ENCODE measurements at places on chromosomes 7 and 10. TPM values are rescaled to one million over a fixed set of nuclear protein-coding genes. Genes with fewer than 3 reads are reported as not detected.
A peak's percentile ranks its signal among the peaks of the same experiment; 100 is the strongest.

The HMX3 gene
- not detected for total RNA-seq

The CTAGE4 gene
- 0.55 TPM for total RNA-seq

The ZNF425 gene
- total RNA-seq = 4.9 TPM

The TNS3 gene
- 26.4 TPM for total RNA-seq

The CPA1 gene
- not detected for total RNA-seq

The PARD3 gene
- 51.2 TPM for total RNA-seq

The PDE1C gene
- 1.1 TPM for total RNA-seq

The FGFBP3 gene
- 420 TPM for total RNA-seq

The EBLN1 gene
- total RNA-seq = not detected

- H3K4me3 ChIP-seq = no peak overlapping the region
- peaks cover 5% of the 10 kb centered on the region for H3K4me1 ChIP-seq
- peaks cover 9% of the 10 kb centered on the region for H3K36me3 ChIP-seq
These were observed 263.9 kb upstream of the FZD1 start for GRCh38 chr7:90999989-91000979.

- no peak overlapping the region for H3K4me3 ChIP-seq
- H3K36me3 ChIP-seq = no peaks in the 10 kb centered on the region
- peak; percentile 44 for DNase-seq
- H3K27ac ChIP-seq = no peak overlapping the region
These were observed 734.7 kb downstream of the KCNMA1 start for GRCh38 chr10:76902949-76903348.

GRCh38 chr10:1893941-1894340 is 156.6 kb upstream of the ADARB2 start:
- no peaks in the 10 kb centered on the region for H3K4me1 ChIP-seq
- H3K27ac ChIP-seq = no peak overlapping the region
- H3K27me3 ChIP-seq = no peaks in the 10 kb centered on the region
- no peaks in the 10 kb centered on the region for H3K36me3 ChIP-seq
- no peak for DNase-seq

GRCh38 chr7:20216406-20217036 is 663 bp downstream of the MACC1 start:
- no peaks in the 10 kb centered on the region for H3K27me3 ChIP-seq
- H3K4me1 ChIP-seq = peaks cover 41% of the 10 kb centered on the region
- no peak for DNase-seq

- H3K4me1 ChIP-seq = no peaks in the 10 kb centered on the region
- H3K4me3 ChIP-seq = no peak overlapping the region
- H3K27ac ChIP-seq = no peak overlapping the region
- no peak for DNase-seq
- peaks cover 2% of the 10 kb centered on the region for H3K27me3 ChIP-seq
These were observed 117.9 kb downstream of the TEX36 start for GRCh38 chr10:125565046-125565445.

GRCh38 chr10:24958091-24958720 is 5.8 kb upstream of the PRTFDC1 start:
- no peaks in the 10 kb centered on the region for H3K27me3 ChIP-seq
- H3K4me1 ChIP-seq = peaks cover 33% of the 10 kb centered on the region
- no peak for DNase-seq
- peak overlapping the region; percentile 88 for H3K27ac ChIP-seq
- H3K36me3 ChIP-seq = no peaks in the 10 kb centered on the region

GRCh38 chr10:30422981-30423654 is 10.9 kb upstream of the MAP3K8 start:
- peak overlapping the region; percentile 13 for H3K27ac ChIP-seq
- no peak for DNase-seq
- no peak overlapping the region for H3K4me3 ChIP-seq
- H3K36me3 ChIP-seq = no peaks in the 10 kb centered on the region

- H3K27ac ChIP-seq = peak overlapping the region; percentile 67
- no peaks in the 10 kb centered on the region for H3K36me3 ChIP-seq
- peaks cover 7% of the 10 kb centered on the region for H3K4me1 ChIP-seq
- H3K4me3 ChIP-seq = no peak overlapping the region
- DNase-seq = no peak
- H3K27me3 ChIP-seq = no peaks in the 10 kb centered on the region
These were observed 51.4 kb downstream of the CAMK2B start for GRCh38 chr7:44273681-44274622.

DNA sequence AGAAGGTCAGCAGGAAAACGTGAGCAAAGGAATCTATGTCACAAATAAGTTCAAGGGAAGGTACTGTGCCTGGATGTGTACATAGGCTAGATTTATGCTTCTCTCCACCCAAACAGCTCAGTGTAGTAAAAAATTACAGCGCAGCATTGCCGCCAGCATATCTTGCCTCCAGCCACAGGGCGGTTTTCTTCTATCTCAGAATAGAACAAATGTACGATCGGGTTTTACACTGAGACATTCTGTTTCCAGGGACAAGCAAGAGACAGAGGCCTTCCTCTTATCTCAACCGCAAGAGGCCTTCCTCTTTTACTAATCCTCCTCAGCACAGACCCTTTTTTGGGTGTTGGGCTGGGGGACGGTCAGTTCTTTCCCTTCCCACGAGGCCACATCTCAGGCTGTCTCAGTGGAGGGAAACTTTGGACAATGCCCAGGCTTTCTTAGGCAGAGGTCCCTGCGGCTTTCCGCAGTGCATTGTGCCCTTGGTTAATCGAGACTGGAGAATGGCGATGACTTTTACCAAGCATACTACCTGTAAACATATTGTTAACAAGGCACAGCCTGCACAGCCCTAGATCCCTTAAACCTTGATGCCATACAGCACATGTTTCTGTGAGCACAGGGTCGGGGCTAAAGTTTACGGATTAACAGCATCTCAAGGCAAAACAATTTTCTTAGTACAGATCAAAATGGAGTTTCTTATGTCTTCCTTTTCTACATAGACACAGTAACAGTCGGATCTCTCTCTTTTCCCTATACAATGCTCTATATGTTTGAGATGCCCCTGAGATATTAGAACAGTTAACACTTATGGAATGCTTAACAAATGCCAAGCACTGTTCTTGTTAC is 11.6 kb upstream of the ABHD11 start:
- H3K4me3 ChIP-seq = no peak overlapping the region
- no peaks in the 10 kb centered on the region for H3K36me3 ChIP-seq
- H3K4me1 ChIP-seq = no peaks in the 10 kb centered on the region
- DNase-seq = no peak

GRCh38 chr7:85184599-85185423 is 2.0 kb downstream of the SEMA3D start:
- H3K27me3 ChIP-seq = peaks cover 14% of the 10 kb centered on the region
- peaks cover 27% of the 10 kb centered on the region for H3K4me1 ChIP-seq
- H3K27ac ChIP-seq = no peak overlapping the region

DNA sequence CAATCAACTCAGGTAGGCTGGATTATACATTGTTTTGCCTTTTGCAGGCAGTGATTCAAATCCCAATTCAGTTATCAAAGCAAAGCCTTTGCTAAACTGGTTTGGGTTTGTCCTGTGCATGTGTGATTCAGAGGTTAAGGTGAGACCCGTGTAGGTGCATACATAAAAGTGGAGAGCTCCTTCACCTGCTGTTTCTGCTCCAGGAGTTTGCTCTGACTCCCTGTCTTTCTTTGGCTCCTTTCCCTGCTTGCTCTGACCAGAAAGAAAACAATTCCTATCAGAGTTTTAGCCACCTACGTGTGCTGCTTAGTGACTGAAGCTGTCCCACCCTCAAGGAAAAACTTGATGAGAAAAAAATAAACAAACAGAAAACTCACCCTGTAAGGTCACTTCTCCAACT is 101.1 kb downstream of the TPST1 start:
- H3K36me3 ChIP-seq = no peaks in the 10 kb centered on the region
- no peaks in the 10 kb centered on the region for H3K27me3 ChIP-seq
- H3K4me1 ChIP-seq = peaks cover 19% of the 10 kb centered on the region
- no peak overlapping the region for H3K4me3 ChIP-seq
- DNase-seq = no peak
- H3K27ac ChIP-seq = no peak overlapping the region

DNA sequence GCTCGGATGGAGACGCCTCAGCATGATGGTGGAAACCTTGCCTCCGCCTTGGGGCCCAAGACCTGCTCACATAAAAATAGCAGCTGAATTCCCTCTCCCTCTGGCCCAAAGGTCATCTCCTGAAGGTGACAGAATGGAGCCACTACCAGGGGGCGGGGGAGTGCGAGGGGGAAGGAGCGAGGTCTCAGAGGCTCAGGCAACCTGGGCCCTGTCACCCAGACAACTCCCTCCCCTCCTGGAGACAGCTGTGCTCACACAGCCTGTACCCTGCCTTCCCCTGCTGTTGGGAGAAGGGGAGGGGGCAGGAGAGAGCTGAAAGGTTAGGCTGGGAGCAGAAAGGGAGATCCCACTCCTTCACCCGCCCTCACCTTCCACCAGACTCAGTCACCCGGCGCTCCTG is 173.0 kb upstream of the RHEB start:
- H3K27ac ChIP-seq = peak overlapping the region; percentile 43
- no peak overlapping the region for H3K4me3 ChIP-seq
- DNase-seq = no peak
- H3K27me3 ChIP-seq = no peaks in the 10 kb centered on the region

GRCh38 chr10:1860351-1860750 is 123.0 kb upstream of the ADARB2 start:
- no peaks in the 10 kb centered on the region for H3K4me1 ChIP-seq
- H3K27me3 ChIP-seq = peaks cover 3% of the 10 kb centered on the region
- no peak overlapping the region for H3K4me3 ChIP-seq
- H3K36me3 ChIP-seq = peaks cover 2% of the 10 kb centered on the region

- no peak for DNase-seq
- peaks cover 9% of the 10 kb centered on the region for H3K36me3 ChIP-seq
- no peaks in the 10 kb centered on the region for H3K27me3 ChIP-seq
- H3K27ac ChIP-seq = no peak overlapping the region
These were observed 103.0 kb upstream of the ANKRD1 start for GRCh38 chr10:91023700-91024398.

DNA sequence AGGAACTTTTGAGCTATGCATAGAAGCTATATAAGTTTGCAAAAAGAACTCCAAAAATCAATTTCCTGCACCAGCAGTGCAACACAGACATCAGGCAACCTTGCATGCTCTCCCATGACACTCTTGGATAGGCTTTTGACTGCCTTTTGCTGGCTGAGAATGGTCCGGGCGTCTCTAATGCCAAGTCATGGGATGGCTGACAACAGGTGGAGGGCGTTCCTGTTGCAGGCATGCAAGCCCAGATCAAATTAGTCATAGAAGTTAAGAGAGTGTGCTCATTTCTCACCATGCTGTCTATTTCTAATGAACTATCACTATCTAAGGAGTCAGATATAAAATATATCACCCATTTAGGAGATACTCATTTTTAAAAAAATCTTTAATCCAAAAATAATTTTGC is 8.4 kb downstream of the PLCE1 start:
- no peaks in the 10 kb centered on the region for H3K36me3 ChIP-seq
- H3K4me1 ChIP-seq = peaks cover 24% of the 10 kb centered on the region
- no peaks in the 10 kb centered on the region for H3K27me3 ChIP-seq
- no peak overlapping the region for H3K4me3 ChIP-seq

GRCh38 chr7:121874298-121874697 is 1.3 kb downstream of the PTPRZ1 start:
- no peak for DNase-seq
- peaks cover 2% of the 10 kb centered on the region for H3K36me3 ChIP-seq
- H3K4me1 ChIP-seq = peaks cover 65% of the 10 kb centered on the region
- H3K27ac ChIP-seq = peak overlapping the region; percentile 2
- peak overlapping the region; percentile 91 for H3K4me3 ChIP-seq

GRCh38 chr10:89001729-89002072 is 11.1 kb downstream of the FAS start:
- no peak overlapping the region for H3K27ac ChIP-seq
- no peak for DNase-seq
- H3K27me3 ChIP-seq = no peaks in the 10 kb centered on the region

- peaks cover 2% of the 10 kb centered on the region for H3K36me3 ChIP-seq
- H3K4me3 ChIP-seq = no peak overlapping the region
- no peak for DNase-seq
These were observed 7.8 kb downstream of the FBXW4 start for GRCh38 chr10:101687071-101687658.

GRCh38 chr10:91864099-91864498 is 45.2 kb downstream of the FGFBP3 start:
- no peaks in the 10 kb centered on the region for H3K27me3 ChIP-seq
- H3K4me3 ChIP-seq = no peak overlapping the region
- H3K36me3 ChIP-seq = peaks cover 8% of the 10 kb centered on the region
- peaks cover 27% of the 10 kb centered on the region for H3K4me1 ChIP-seq
- no peak for DNase-seq

DNA sequence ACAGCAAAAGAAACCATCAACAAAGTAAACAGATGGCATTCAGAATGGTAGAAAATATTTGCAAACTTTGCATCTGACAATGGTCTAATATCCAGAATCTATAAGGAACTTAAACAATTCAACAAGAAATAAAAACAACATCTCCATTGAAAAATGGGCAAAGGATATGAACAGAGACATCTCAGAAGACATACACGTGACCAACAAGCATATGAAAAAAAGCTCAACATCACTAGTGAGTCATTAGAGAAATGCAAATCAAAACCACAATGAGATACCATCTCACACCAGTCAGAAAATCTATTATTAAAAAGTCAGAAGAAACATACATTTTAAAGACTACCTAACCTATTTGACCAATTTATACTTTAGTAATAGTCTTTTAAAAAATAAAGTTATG is 571.3 kb upstream of the NRG3 start:
- H3K27ac ChIP-seq = no peak overlapping the region
- no peaks in the 10 kb centered on the region for H3K36me3 ChIP-seq
- no peaks in the 10 kb centered on the region for H3K27me3 ChIP-seq
- DNase-seq = no peak
- no peaks in the 10 kb centered on the region for H3K4me1 ChIP-seq
- no peak overlapping the region for H3K4me3 ChIP-seq

- H3K27me3 ChIP-seq = no peaks in the 10 kb centered on the region
- H3K27ac ChIP-seq = no peak overlapping the region
- H3K4me3 ChIP-seq = no peak overlapping the region
- no peaks in the 10 kb centered on the region for H3K4me1 ChIP-seq
These were observed 87.0 kb downstream of the ANKIB1 start for GRCh38 chr7:92332782-92333181.

GRCh38 chr10:6148251-6148701 is 54.5 kb upstream of the PFKFB3 start:
- peak overlapping the region; percentile 31 for H3K4me3 ChIP-seq
- H3K27me3 ChIP-seq = peaks cover 2% of the 10 kb centered on the region
- H3K36me3 ChIP-seq = peaks cover 9% of the 10 kb centered on the region
- DNase-seq = no peak
- peaks cover 32% of the 10 kb centered on the region for H3K4me1 ChIP-seq
- H3K27ac ChIP-seq = peak overlapping the region; percentile 0

DNA sequence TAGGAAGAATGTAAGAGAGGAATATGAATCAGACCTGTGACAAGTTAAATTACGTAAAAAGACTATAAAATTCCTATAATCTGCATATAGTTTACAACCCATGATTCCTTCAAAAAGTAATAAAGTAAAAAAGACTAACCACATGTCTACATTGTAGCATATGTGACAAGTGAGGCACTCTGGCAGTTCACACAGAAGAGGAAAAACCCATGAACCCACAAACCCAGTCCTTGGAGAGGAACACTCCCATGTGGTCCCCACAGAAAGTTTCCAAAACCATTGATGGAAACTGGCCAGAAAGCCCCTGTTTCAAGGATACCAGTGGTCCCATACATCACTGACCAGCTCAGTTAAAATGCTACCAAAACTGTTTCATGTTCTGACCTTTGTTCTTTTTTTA is 15.7 kb downstream of the KDM7A start:
- H3K27me3 ChIP-seq = no peaks in the 10 kb centered on the region
- H3K4me1 ChIP-seq = peaks cover 13% of the 10 kb centered on the region
- H3K4me3 ChIP-seq = no peak overlapping the region
- no peaks in the 10 kb centered on the region for H3K36me3 ChIP-seq
- DNase-seq = no peak

- no peak overlapping the region for H3K27ac ChIP-seq
- DNase-seq = no peak
- no peaks in the 10 kb centered on the region for H3K4me1 ChIP-seq
- H3K36me3 ChIP-seq = no peaks in the 10 kb centered on the region
These were observed 7.5 kb upstream of the FAM171A1 start for GRCh38 chr10:15378569-15378968.

Data from neural crest cell (in vitro differentiated cells).